ENCODE measurements at places on chromosomes 5 and 9.

DNA sequence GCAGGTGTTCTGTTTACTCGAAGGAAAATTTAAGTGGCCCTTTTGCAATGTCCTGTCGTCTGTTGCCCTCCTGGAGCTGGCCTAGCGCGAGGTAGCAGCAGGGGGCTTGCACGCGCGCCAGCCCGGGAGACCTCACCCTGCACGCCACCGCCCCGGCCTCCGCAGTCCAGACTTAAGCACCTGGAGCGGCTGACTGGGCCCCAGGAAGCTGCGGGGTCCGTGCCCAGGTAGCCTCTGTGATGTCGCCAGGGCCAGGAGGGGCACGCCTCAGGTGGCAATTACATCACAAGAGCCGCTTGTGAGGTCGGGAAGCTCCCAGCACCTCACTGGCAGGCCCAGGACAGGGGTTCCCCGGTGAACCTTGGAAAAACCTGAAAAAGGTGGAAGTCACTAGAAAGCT, at the start of gene SAXO1:
Gene SAXO1, minus strand, starts transcription at position 195 of the 400 bp plus-strand sequence. CDS start 301 bp downstream, outside the sequence.
- no peak for DNase-seq

DNA sequence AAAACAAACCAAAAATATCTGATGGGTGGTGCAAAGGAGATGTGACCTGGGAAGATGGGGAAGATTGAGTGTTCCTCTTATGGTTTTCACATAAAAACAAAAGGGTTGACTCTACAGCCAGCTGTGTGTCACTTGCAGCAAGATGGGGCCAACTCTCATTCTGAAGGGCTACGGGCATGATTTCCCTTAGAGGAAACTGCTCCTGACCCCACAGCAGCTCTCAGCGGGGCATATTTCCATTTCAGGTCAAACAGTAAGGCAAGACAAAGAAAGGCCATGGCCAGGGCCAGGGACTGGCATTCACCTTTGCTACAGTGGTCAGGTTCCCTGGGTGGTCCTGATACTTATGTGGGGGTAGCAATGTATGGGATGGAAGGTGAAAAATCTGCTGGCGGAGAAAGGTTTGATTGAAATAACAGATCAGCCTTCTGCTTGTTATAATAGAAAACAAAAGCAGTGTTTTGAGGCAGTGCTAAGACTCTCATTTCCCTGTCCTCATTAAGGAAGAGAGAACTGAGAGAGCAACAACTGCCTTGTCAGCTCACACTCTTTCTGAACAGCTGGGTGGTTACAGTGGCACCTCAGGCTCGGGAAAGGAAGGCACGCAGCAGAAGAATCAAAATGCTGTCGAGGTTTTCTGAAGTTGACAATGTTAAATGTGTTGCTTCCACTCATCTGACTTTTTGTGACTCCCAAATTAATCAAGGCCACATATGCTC, 120.7 kb upstream of the PCA3 start:
- DNase-seq, result no peak

GRCh38 chr9:115275753-115276152, 157.8 kb upstream of the TNC start:
- no peak for DNase-seq

DNA sequence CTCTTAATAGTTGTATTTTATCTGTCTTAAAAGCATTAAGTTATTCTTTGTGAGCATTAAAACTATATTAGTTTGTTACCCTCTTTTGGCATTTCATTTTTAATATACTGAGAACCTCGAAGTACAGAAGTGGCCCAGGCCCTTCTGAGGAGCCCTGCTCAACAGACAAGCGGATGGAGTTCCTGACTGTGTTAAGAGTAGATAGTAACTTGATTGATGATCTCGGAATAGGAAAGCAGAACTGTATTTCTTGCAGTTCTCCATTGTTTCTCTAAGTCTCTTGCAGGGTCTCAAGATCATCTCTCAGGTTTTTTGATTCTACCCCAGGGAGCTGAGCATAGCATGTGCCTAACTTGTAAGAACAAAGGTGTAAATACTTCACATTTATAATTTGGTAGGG, 139.6 kb downstream of the SMARCA2 start:
- DNase-seq, result no peak

DNA sequence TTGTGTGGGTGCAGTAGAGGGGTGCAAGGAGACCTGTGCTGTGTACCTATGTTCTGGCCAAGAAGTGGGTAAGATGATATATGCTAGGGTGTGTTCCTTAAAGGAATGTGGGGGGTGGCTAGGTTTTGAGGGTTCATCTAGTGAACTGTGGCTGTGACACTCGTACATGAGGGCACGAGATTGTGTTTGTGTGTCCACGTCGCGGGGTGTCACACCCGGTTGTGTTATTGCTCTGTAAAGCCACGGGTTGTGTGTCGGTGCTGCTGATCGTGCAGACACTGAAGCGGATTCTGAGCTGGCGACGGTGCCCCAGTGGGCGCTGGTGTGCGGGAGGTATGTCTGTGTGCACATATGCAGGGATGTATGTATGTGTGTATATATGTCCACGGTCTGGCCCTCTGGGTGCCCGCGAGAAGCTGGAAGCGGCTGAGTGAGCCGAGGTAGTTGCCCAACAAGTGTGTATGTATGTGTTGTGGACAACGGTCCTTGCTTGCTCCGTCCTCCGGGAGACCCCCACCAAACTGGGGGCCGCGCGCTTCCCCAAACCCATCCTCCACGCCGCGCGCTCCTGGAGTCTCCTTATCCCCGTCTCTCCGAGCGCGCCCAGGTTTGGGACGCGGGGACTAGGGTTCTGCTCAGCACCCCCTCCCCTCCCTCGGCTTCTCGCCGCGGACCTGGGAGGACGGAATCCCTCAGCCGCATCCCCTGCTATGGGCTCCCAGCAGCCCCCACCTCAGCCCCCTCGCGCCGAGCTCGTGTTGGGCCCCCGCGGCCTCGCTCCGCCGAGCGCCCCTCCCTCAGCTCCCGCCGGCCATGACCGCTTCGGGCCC, 639 bp downstream of the PCDH1 start:
- no peak for DNase-seq

DNA sequence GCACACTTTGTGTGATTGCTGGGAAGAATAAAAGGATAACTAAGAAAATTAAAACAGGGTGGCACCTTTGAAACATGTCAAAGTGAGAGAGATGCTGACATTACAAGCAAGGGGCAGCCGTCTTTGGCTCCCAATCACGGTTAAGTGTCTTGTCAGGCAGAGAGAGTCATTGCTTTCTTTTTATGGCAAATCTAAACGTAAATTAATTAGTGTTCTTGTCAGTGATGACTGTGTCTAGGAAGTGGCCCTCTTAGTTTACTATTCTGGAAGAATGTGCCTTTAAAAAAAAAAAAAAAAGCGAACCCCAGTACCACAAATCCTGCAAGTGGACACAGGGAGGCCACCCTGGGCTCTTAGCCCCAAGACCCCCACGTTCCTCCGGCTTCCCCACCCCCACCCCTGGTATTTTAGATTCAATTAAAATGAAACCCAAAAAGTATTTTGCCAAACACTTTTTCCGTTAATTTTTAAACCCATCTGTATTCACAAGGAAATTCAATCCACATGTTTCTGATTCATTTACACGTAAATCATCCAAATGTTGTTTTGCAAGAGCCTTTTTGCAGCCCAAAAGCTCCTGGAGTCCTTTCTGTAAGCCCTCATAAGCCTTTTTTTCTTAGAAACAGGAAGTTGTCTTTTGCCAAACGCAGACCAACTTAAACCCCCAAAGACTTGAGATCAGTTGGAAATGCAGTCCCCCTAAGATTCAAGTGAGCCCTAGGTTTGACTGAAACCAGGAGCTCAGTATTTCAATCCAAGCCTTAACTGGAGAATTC, 399.3 kb downstream of the EBF1 start:
- no peak for DNase-seq

DNA sequence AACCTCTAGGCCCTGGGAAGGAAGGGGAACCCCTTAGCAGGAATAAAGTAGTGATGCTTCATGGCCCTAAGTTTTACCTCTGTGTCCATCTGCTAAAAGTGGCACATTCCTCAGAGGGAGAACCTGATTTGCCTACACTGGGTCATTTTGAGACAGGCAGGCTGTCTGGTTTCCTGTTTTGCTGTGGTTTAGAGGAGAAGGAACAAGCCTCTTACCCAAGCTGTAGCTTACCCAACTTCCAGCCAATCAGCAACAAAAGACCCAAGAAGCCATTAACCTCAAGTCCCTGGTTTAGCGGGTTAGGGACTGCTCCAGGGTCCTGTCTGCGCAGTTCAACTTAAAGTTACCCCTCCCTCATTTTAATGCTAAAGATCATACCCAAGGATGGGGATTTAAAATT, 411.0 kb downstream of the MAT2B start:
- DNase-seq, result no peak

DNA sequence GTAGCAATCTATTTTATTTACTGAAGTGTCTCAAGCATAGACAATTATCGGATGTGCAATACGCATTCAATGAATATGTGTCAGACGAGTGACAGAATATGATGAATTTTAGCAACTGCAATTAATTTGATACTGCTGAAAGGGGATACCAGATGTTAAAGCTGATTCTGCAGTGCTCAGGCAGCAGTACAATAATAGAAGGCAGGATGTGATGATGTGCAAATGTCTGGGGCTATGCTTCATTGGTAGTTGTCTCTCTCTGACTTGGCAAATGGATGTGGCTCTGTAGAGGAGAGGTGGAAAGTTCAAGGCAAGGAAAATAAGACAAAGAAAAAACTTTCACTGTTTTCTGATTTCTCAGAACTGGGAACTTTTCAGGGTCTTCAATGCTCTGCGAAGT, 721.2 kb downstream of the CDH18 start:
- DNase-seq, result no peak

GRCh38 chr5:14909369-14909768, 37.8 kb upstream of the ANKH start:
- DNase-seq, result no peak

DNA sequence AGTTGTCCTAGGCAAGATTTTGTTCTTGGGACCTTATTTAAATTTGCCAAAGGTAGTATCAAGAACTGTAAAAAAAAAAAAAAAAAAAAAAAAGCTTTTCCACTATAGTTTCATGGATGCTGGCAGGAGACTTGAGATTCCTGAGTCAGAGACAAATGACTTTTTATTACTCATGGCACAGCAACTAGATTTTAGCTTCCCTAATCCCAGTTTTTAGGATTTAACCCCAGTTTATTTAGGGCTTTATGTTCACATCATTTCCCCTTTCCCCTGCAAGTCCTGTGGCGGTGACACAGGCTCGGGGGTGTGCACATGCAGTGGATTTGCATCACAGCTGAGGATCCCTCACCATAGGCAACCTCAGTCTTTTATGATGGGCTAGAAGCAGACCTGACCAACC, 144.9 kb downstream of the GOLPH3 start:
- no peak for DNase-seq

- DNase-seq, result no peak
These were observed 208.7 kb downstream of the BNC2 start for GRCh38 chr9:16661816-16662215.

GRCh38 chr5:135244620-135245021, 154.4 kb downstream of the MACROH2A1 start:
- no peak for DNase-seq

DNA sequence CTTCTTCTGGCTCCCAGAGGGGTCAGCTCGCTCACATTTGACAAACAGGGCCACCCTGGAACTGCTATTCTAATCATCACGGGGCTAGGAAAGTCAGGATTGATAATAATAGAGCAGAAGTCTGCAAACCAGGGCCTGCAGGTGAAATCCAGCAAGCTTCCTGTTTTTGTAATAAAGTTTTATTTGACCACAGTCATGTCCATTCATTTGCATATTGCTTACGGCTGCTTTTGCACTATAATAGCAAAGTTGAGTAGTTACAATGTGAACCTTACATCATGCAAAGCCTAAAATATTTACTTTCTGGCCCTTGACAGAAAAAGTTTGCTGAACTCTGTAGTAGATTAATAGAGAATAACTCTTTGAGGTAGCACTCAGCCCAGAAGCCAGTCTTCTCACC, 63.2 kb upstream of the CTXN3 start:
- no peak for DNase-seq

DNA sequence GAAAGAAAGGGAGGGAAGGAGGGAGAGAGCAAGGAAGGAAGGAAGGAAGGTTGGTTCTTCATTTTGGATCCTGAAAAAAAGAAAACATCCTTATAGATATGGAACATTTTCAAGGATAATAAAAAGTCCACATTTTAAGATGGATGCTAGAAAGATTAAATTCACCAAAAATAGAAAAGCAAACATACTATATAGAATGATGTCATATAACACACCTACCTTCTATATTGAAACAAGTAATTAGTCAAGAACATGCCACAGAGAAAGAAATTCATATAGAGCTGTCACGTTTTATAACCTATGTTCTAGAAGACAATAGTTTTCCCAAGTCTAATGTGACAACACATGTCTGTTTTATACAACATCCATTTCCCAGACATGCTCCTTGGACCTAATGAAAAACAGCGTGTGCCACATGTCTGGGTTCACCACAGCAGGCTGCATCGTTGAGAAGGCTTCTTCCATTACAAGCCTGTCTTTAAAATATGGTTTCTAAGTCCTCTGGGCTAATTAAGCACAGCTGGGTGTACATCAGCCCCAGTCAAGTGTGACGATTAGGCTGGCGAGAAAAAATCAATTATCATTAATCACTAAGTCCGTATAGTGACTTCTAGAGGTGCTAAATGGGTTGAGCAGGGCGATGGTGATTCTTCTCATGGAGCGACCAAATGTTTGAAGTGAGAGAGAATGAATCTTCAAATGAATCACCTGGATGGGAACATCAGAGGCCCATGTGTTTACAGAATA, 301.8 kb downstream of the TLE1 start:
- DNase-seq, result no peak

DNA sequence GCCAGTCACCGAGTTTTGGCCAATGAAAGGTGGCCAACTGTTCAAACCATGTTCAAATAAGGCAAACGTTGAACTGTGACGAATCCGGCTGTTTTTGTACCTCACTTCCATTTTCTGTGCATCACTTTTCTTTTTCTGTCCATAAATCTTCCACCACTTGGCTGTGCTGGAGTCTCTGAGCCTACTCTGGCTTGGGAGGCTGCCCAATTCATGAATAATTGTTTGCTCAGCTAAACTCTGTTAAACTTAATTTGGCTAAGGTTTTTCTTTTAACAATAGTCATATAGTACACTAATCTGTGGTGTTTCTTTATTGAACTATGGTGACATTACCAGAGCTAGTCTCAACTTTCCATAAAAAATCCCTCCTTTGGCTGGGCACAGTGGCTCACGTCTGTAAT, 11.3 kb downstream of the NIM1K start:
- no peak for DNase-seq

DNA sequence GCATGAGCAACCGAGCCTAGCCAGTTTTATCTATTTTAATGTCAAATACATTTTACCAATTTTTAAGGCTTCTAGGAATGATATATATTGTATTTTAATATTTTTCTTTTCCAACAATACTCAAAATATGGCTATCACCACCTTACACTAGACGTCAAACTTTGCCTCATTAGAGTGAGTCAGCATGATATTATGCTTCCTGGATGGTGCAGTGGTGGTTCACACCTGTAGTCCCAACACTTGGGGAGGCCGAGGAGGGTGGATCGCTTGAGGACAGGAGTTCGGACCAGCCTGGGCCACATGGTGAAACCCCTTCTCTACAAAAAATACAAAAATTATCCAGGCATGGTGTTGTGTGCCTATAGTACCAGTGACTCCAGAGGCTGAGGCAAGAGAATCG, 7.3 kb upstream of the CDC14B start:
- DNase-seq, result no peak

DNA sequence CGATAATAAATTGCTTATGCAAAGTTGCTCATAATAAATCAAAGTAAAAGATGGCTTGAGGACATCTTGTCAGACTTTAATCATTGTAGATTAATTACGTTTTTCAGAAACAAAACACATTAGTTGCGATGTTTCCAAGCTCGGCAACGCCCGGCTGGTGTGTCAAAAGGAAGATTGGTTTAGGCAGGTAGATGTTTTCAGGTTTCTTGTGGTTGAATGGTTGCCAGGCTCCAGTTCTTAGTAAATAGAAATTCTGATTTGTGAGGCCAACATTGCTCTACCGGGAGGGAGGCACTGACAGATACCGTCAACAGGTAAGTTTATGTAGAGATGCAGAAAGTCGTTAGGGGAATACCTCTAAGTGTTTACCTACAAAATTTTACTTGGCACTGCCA, 280.3 kb downstream of the NPR3 start:
- no peak for DNase-seq
